Osteocyte (in vitro differentiated cells): ENCODE measurements at places on chromosomes 4 and X. TPM values are rescaled to one million over a fixed set of nuclear protein-coding genes. Genes with fewer than 3 reads are reported as not detected.
A peak's percentile ranks its signal among the peaks of the same experiment; 100 is the strongest.

DNA sequence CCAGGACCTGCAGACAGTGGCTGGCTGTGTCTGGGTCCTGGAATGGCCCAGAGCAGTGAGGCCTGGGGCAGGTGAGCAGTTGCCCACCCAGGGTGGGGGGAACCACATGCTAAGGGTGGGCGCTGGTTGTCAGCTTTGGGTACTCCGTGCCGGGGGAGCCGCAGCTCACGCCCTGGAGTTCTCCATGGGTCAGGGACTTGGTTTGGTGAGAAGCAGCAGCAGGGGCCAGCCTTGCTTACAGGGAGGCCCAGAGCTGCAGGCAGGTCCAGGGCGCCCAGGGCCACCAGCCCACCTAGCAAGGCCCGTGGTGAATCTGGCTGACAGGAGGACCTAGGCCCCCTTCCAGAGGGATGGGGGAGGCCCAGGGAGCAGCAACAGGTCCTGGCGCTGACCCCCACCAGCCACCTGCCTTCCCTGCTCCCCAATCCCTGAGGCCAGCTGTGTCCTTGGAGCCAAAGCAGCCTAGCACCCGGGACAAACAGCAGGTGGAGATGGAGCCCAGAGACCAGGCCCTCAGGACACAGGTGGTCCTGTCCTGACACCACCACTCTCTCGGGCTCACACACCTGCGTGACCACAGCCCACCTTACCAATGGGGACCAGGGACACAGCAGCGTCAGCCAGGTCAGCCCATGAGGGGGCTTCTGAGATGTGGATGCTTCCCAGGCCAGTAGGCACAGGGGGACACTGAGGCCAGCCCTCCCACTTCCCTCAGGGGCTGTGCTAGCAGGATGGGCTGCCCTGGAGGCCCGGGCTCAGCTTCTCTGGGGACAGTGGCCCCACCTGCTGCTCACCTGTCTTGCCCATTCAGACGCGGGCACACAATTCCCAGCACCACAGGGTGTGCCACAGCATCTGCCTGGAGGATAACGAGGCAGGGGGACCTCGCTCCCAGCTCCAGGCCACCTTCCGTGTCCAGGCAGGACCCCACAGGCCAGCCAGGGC is 3.5 kb downstream of the MXD4 start:
- peaks cover 14% of the 10 kb centered on the region for H3K36me3 ChIP-seq
- H3K4me3 ChIP-seq, result no peak overlapping the region
- no peak overlapping the region for H3K27ac ChIP-seq
- DNase-seq, result peak; percentile 82

DNA sequence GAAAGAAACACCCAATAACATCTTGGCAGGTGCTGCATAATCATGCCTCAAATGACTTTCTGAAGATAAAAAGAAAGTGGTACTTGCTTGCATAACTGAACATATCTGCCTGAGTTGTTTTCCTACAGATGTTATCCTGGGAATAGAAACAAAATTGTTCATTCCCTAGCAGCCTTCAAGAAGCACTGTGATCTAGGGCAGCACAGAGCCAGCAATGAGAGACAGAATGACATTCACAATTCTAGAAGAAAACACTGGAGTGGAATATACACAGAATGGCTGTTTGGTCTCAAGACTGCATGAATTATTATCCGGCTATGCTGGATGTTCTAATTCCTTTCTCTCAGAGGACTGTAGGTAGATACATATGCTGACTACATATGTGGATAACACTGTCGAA is 790.9 kb downstream of the PDHA2 start:
- no peak for DNase-seq
- H3K27me3 ChIP-seq, result no peaks in the 10 kb centered on the region
- H3K4me1 ChIP-seq, result no peaks in the 10 kb centered on the region
- no peaks in the 10 kb centered on the region for H3K36me3 ChIP-seq
- no peak overlapping the region for H3K4me3 ChIP-seq
- no peak overlapping the region for H3K27ac ChIP-seq

DNA sequence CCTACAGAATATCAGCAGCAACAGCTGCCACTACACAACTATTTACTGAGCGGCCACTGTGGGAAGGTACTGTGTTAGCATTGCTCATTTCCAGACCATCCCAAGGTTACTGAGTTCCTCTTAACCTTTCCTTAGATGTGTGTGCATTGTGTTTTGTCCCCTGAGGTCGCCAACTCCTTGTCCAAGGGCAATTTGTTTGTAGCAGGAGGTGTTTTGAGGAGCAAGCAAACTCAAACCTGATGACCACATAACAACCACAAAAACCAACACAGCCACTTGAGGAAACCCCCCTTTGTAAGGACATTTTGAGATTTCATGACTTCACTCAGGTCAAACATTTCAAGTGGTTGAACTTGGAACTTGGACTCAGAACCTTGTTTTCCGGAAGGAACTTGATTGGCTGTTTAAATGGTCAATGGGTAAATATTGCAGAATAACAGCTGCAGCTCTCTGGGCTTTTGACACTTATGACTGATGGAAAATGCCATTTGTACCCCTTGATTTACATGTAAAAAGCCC is 122.3 kb downstream of the MID1IP1 start:
- no peaks in the 10 kb centered on the region for H3K36me3 ChIP-seq
- no peak overlapping the region for H3K27ac ChIP-seq
- H3K4me1 ChIP-seq, result no peaks in the 10 kb centered on the region
- DNase-seq, result no peak
- H3K27me3 ChIP-seq, result no peaks in the 10 kb centered on the region

GRCh38 chr4:41102414-41103092 is 111.8 kb downstream of the APBB2 start:
- peaks cover 16% of the 10 kb centered on the region for H3K4me1 ChIP-seq
- H3K27me3 ChIP-seq, result no peaks in the 10 kb centered on the region
- no peak for DNase-seq
- no peaks in the 10 kb centered on the region for H3K36me3 ChIP-seq
- no peak overlapping the region for H3K4me3 ChIP-seq

DNA sequence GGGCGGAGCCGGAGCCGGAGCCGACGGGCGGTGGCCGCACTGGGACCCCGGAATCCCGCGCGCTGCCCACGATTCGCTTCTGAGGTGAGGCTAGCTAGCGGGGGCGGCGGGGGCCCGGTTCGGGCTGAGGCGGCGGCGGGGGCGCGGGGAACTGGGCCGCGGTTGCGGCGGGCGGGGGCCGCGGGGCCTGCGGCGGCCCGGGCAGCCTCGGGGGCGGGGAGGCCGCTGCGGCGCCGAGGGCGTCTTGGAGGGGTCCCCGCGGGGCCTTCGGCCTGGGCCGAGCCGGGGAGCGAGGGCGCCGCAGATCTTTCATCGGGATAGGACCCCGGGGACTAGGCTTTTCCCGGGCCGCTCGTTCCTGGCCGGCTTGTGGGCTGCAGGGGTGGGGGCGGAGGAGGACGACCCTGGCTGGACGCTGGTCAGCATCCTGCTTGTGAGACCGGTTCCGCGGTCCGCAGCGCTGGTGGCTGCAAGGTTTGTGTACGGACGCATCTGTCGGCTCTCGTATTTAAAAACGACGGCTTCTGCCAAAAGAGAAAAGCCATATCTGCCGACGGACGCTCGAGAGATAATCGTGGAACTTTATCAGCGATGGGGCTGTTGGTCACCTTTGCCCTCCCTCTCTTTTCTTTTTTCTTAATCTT is 419 bp downstream of the ADD1 start:
- no peak for DNase-seq
- H3K4me1 ChIP-seq, result peaks cover 42% of the 10 kb centered on the region
- peaks cover 9% of the 10 kb centered on the region for H3K36me3 ChIP-seq
- peak overlapping the region; percentile 98 for H3K4me3 ChIP-seq

DNA sequence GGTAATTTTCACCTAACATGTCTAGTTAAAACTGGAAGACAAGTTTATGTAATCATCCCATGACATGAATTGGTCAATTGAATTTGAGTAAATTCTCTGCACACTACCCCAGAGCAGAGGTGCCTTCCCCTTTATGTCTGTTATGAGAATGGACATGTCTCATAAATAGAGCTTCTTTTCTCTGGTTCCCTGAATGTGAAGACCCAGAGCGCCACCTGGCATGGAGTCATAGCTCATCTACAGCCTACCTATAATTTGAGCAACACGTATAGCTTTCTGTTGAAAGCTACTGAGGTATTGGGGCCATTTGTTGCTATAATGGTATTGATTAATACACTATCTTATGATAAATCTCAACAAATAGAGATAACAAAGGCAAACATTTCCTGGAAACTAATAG is 626.5 kb upstream of the GALNTL6 start:
- H3K4me1 ChIP-seq, result no peaks in the 10 kb centered on the region
- H3K27ac ChIP-seq, result no peak overlapping the region
- H3K27me3 ChIP-seq, result no peaks in the 10 kb centered on the region
- DNase-seq, result no peak
- H3K36me3 ChIP-seq, result no peaks in the 10 kb centered on the region

DNA sequence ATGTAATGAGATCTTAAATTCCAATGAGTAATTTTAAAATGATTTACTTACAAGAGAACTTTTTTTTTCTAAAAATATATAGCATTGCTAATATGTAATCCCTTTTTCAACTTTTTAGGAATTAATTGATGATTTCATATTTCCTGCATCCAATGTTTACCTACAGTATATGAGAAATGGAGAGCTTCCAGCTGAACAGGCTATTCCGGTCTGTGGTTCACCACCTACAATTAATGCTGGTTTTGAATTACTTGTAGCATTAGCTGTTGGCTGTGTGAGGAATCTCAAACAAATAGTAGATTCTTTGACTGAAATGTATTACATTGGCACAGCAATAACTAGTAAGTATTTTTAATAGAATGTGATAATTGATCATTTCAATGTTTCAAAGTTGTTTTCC is 113.2 kb downstream of the USP9X start:
- no peaks in the 10 kb centered on the region for H3K4me1 ChIP-seq
- no peak overlapping the region for H3K27ac ChIP-seq
- H3K36me3 ChIP-seq, result peaks cover 24% of the 10 kb centered on the region
- no peaks in the 10 kb centered on the region for H3K27me3 ChIP-seq
- H3K4me3 ChIP-seq, result no peak overlapping the region
- DNase-seq, result no peak

GRCh38 chrX:13263560-13264251 is 56.1 kb downstream of the ATXN3L start:
- no peak overlapping the region for H3K27ac ChIP-seq
- no peak for DNase-seq
- no peaks in the 10 kb centered on the region for H3K36me3 ChIP-seq
- no peak overlapping the region for H3K4me3 ChIP-seq

DNA sequence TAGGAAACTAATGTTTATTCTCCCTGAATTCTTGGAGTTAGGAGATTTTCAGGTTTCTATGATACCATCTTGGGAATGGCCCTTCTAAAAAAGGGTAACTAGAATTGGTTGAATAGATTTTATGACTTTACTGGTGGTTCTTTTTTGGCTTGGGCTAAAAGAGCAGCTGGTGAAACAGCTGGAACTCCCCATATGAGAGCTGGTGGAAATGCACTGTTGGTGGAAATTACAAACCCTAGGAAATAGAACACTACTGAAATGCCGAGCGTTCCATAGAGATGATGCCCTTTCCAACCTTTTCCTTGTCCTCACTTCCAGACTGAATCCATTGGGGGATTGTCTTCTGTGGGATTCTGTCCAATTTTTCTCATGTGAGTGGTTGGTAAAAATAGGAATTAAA is 139.5 kb downstream of the STIM2 start:
- H3K4me3 ChIP-seq, result no peak overlapping the region
- H3K27ac ChIP-seq, result no peak overlapping the region
- peaks cover 3% of the 10 kb centered on the region for H3K36me3 ChIP-seq
- peaks cover 16% of the 10 kb centered on the region for H3K4me1 ChIP-seq
- DNase-seq, result no peak
- H3K27me3 ChIP-seq, result no peaks in the 10 kb centered on the region

DNA sequence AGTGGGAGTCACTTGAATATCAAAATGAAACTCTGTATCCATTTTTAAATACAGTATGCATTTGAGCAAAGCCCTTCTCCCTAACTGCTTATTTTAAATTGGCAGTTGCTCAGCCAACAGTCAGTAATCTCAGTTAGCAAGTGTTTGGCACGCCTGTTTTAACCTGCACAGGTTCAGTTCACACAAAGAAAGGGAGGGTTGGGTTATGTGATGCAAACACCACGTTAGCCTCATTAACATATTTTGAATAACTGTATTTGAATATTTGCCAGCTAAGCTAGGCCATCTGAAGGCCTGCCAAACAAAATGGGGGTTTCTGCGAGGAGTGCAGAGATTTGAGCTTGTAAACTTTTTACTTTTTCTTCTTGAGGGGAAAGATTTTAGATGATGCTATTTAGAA is 19.8 kb downstream of the GAB1 start:
- no peak overlapping the region for H3K27ac ChIP-seq
- no peak for DNase-seq
- H3K27me3 ChIP-seq, result no peaks in the 10 kb centered on the region
- peaks cover 89% of the 10 kb centered on the region for H3K4me1 ChIP-seq
- no peak overlapping the region for H3K4me3 ChIP-seq
- H3K36me3 ChIP-seq, result no peaks in the 10 kb centered on the region

GRCh38 chr4:85358831-85359230 is 116.1 kb upstream of the ARHGAP24 start:
- H3K36me3 ChIP-seq, result no peaks in the 10 kb centered on the region
- H3K4me1 ChIP-seq, result no peaks in the 10 kb centered on the region
- H3K27me3 ChIP-seq, result peaks cover 8% of the 10 kb centered on the region
- no peak overlapping the region for H3K4me3 ChIP-seq
- H3K27ac ChIP-seq, result no peak overlapping the region

GRCh38 chr4:11155208-11155867 is 273.4 kb downstream of the HS3ST1 start:
- H3K27me3 ChIP-seq, result no peaks in the 10 kb centered on the region
- no peaks in the 10 kb centered on the region for H3K36me3 ChIP-seq
- DNase-seq, result no peak
- no peak overlapping the region for H3K27ac ChIP-seq
- H3K4me3 ChIP-seq, result no peak overlapping the region

GRCh38 chr4:38860788-38861424 is 4.3 kb upstream of the TLR6 start:
- H3K27me3 ChIP-seq, result no peaks in the 10 kb centered on the region
- H3K36me3 ChIP-seq, result no peaks in the 10 kb centered on the region

GRCh38 chr4:147616849-147617172 is 386 bp upstream of the TMEM184C start:
- peak overlapping the region; percentile 98 for H3K27ac ChIP-seq
- H3K4me1 ChIP-seq, result peaks cover 42% of the 10 kb centered on the region
- H3K36me3 ChIP-seq, result peaks cover 15% of the 10 kb centered on the region
- no peak for DNase-seq

GRCh38 chrX:3175659-3176438 is 134.6 kb downstream of the ARSF start:
- peak overlapping the region; percentile 24 for H3K4me3 ChIP-seq
- no peak for DNase-seq
- no peaks in the 10 kb centered on the region for H3K27me3 ChIP-seq

GRCh38 chrX:155612312-155613224 is at the start of gene TMLHE:
TSS of gene TMLHE (minus strand) at chrX:155612952. CDS start at chrX:155545276, 67,676 bp downstream.
- peak within 1 kb of the TSS; percentile 95 for H3K27ac ChIP-seq
- no peaks in the 10 kb centered on the region for H3K27me3 ChIP-seq
- peak within 1 kb of the TSS; percentile 85 for H3K4me3 ChIP-seq
- DNase-seq, result peak; percentile 86
- H3K36me3 ChIP-seq, result no peaks in the 10 kb centered on the region

KIF4A gene
- 5.9 and 6.1 TPM in 2 replicates for total RNA-seq

OPRPN gene
- total RNA-seq, result not detected in 2 replicates

PLXNB3 gene
- 8.7 and 9.1 TPM in 2 replicates for total RNA-seq

SPANXC gene
- total RNA-seq, result not detected in 2 replicates

SYN1 gene
- total RNA-seq, result 0.71 and 1.9 TPM in 2 replicates
